ENCODE measurements at places on chromosomes 12 and 14.

DNA sequence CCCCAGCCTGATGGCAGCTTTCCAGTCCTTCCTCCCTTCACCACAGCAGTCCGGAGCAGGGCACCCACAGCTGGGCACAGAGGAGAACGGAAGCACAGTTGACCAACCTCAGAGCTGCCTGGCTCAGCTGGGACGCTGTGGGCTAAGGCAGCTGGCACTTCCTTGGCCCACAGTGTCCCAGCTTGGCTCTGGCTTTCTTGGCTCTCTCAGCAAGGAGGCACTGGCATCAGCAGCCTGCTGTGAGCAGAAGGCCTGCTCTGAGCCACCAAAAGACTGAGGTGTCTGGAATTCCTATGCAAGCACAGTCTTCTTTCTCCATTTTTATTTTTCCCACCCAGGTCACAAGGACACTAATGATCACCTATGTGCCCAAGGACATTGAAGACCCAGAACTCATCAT is 32.6 kb downstream of the NGB start:
- no peak for DNase-seq

- no peak for DNase-seq
These were observed 23.5 kb upstream of the C12orf50 start for GRCh38 chr12:88052686-88053085.

GRCh38 chr12:64137117-64137516 is 85.0 kb downstream of the KICS2 start:
- DNase-seq = no peak

DNA sequence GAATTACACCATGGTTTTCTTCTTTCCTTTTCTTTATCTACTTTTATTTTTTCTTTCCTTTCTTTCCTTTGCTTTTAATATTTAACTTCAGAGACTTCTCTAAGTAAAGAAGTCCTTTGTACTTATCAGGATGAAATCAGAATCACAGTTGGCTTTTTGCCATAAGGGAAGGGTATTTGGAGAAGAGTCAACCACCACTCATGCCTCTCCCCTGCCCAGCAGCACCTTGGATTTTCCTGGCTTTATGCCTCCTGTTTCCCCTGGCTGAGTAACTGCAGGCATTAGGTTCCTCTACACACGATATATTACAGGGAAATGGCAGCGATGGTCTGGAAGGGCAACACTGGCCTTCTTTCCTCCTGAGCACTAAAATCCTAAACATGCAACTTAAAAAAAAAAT is 266.4 kb upstream of the CAND1 start:
- DNase-seq = no peak

DNA sequence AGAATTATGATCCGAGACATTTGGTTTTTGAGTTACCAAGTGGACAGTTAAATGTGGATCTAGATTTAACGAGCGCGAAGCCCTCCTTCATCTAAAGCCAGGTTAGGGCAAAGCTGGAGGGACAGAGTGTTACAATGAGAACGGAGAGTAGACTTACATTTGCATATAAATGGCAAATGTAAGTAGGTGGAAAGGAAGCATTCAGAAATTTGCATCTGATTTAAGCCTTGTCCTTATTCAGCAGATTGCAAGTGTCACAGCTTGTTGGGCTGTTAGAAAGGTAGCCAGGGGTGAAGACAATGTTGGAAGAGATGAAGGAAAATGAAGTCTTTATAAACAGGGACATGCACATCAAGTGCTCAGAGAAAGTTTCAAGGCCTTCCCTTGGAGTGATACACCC is 806.2 kb downstream of the GALC start:
- no peak for DNase-seq

- DNase-seq = no peak
These were observed 33.5 kb upstream of the CERS5 start for GRCh38 chr12:50200552-50201273.
